ENCODE measurements at places on chromosomes 1 and 21.

DNA sequence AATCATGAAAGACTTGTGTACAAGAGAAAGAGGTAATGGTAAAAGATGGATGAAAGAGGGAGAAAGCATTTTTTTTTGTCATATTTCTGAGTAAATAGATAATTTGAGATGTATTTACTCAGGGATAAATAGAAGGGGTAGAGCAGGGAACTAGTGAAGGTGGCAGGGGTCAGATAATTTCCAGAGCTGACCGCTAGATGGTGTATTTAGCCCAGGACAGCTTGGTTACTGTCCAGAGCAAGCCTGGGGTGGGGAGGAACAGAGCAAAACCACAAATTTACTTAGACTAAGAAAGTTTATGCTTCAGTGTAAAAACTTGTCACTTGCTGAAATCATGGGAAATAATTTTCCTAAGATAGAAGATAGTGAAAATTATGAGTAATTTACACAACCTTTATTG lies 91.5 kb downstream of the XCL2 start:
- no peak for DNase-seq

DNA sequence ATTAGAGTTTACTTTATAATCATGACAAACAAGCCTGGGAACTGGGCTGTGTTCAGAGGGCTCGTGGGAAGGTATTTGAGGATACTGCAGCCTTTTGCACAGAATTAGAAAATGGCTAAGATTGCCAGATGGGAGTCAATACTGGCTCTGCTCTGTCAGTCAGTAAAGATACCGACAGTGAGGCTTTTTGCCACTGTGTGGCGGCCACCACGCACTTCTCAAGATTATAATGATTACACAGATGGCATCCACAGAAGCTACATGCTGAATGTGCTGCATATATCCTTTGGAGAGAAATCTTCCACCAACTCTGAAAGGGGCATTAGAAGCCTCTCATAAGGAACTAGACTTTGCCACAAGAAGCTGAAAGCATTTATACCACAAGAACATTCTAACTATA lies 213.4 kb upstream of the PTBP2 start:
- DNase-seq: no peak

DNA sequence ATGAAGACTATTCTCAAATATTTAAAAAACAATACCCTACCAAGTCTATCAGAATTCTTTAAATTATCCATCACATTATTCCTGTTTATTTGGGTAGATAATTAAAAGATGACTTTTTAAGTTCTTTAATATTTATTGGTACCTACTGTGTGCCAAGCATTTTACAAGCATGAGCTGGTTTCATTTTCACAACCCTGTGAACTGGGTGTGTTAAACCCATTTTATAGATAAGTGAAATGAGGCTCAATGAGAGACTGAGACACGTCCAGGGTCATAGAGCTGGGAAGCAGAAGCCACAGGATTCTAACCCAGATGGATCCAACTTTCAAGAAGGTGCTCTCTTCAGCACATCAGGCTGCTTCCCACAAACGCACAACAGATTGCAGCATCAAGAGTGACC lies 12.3 kb downstream of the LRRN2 start:
- DNase-seq: no peak

DNA sequence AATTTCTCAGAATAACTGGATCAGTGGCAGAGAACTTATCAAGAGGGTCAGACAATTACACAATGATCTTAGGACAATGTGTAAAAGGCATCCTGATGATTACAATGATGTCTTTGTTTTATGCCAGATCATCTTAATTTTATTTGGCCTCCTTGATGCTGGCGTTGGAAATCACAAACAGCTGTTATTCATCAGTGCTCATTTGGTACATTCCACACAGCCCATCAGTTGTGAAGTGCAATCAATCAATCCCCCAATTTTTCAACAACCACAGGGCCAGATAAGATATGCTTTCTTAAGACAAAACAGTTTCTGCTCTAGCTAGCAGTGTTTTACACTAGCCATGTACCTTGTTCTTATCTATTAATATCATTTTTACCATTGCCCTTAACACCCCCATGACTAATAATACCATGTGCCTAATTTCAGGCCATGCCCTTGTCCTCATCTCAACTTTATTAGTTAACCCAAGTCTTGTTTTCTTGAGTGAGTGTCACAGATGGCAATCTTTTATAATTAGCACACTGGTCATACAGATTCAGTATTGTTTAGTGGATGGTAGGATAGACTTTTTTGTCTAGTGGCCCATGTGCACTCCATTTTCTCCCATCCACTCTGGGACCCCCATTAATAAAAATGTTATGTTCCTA lies 40.8 kb upstream of the COL24A1 start:
- DNase-seq: peak; percentile 5

DNA sequence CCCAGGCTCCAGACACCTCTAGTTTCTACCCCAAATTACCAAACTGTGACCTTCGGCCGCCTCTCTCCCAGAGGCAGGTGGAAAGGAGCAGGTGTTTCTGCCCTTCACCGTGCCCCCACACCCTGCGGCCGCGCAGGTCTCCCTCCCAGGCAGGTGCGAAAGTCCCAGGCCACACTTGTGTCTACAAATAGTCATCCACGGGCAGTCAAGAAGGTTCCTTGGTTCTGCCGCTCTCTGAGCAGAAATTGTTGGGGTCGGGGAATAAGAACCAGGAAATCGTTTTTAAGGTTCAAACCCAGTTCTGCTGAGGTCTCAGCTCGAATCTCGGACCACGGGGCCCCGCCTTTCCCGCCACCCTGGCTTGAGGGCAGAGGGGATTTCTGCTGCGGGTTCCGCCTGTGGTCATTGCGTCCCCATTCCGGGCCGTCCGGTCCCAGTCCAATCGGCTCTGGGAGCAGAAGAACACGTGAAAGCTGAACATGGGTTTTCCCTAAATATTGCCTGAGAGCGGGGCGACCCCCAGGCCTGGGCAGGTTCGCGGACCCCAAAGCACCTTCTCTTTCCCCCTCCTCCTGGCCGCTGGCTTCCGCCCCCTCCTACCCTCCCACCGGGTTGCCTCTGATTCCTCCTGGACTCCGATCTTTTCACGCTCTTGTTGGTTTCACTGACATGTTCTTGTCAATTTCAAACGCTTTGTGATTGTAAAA lies 1.2 kb upstream of the ATF3 start:
- no peak for DNase-seq

DNA sequence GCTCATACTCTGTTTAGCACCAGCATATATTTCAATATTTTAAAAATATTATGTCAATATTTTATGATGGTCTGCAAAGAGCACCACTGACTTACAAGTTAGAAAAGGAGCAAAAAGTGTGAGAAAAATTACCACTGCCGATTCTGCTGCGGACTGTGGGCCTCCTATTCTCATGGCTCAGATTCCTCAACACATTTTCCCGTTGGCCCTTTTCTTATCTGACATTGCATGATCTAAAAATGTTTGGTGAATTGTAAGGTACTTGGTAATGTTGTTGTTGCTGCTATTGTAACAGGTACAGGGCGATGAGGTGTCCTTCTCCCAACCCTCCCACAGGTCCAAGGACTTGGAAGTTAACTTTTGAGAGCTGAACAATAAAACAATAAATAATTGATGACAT lies 737 bp downstream of the C1orf162 start:
- no peak for DNase-seq

DNA sequence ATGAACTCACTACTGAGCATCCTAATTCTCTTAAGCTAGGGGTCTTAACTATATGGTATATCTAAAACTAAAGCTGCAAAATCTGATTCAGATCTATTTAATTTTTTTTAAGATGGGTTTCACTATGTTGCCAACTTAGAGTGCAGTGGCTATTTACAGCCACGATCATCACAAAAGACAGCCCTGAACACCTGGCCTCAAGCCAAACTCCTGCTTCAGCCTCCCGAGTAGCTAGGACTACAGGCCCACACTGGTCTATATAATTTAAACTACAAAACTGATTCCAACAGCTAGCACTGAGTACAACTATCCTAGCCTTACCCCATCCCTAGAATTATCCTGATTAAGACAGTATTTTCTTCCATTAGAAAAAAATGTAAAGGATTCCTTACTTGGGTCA lies 37.1 kb downstream of the EIF4G3 start:
- DNase-seq: no peak

DNA sequence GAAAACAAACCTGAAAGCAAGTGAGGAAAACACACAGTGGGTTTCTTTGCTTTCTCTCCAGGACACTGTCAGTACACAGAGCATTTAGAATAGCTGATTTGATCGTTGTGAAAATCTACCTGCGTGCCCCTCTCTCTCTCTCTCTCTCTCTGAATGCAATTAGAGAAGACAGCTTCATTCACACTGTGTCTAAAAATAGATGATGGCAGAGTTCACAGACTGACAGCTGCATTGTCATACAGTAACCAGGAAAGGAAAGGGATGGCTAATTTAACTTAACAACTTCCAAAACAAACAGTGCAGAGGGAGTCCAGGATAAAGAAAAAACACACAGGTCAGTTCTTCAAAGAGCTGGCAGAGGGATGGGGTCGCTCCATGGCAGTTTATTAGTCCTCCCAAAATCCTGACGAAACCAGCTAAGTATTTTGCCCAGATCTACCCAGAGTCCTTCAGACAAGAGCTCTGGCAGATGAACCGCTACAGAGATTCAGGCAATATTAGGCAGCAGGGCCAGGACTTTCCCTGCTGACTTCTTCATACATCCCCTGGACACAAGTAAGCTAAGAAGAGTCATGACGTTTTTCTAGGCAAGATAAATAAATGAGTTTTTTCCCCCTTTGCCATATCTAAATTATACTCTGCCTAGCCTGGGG lies 58.9 kb downstream of the WLS start:
- no peak for DNase-seq

GRCh38 chr1:153760440-153760839 lies 14.8 kb upstream of the SLC27A3 start:
- no peak for DNase-seq

- DNase-seq: no peak
These were observed 22.1 kb downstream of the NEK2 start for GRCh38 chr1:211653293-211653692.
